ENCODE measurements at places on chromosomes 16 and 17.

DNA sequence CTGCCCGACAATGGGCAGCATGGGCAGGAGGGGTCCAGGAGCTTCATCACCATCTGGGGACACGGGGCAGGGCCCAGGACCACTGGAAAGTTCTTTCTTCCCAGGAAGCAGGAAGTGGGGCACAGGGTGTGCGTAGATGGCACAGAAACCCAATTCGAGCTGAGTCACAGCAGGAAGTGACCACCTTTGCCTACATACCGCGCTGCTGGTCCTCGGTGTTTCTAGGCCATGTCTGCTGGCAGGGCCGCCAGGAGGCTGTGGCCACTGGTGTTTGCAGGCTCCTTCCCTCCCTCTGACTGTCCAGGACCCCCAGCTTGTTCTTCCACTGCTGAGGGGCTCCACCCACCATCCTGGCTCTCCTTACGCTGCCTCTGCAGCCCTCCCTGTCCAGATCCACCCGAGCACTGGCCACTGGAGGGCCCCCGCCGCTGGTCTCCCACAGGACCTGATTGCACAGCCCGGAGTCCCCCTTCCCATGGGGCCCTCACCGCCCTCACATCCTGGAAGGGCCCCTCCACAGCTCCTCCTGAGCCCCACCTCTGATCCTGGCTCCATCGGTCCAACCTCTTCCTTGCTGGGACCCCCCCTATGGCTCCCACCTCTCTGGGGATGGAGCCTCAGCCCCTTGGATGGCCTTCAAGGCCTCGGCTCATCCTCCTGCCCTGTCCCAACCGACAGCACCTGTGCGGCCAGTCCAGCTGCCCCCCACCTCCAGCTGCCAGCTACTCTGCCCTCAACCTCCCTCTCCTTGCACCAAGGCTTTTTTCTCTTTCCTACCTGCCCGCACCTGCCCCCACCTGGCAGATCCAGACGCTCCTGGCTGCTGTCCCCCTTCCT is 14.5 kb upstream of the RASD1 start:
- DNase-seq, result no peak

DNA sequence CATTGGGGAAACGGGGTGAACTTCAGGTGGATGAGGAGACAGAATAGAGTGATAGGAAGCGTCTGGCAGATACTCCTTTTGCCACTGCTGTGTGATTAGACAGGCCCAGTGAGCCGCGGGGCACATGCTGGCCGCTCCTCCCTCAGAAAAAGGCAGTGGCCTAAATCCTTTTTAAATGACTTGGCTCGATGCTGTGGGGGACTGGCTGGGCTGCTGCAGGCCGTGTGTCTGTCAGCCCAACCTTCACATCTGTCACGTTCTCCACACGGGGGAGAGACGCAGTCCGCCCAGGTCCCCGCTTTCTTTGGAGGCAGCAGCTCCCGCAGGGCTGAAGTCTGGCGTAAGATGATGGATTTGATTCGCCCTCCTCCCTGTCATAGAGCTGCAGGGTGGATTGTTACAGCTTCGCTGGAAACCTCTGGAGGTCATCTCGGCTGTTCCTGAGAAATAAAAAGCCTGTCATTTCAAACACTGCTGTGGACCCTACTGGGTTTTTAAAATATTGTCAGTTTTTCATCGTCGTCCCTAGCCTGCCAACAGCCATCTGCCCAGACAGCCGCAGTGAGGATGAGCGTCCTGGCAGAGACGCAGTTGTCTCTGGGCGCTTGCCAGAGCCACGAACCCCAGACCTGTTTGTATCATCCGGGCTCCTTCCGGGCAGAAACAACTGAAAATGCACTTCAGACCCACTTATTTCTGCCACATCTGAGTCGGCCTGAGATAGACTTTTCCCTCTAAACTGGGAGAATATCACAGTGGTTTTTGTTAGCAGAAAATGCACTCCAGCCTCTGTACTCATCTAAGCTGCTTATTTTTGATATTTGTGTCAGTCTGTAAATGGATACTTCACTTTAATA is 7.0 kb upstream of the TMEM235 start:
- DNase-seq, result no peak

DNA sequence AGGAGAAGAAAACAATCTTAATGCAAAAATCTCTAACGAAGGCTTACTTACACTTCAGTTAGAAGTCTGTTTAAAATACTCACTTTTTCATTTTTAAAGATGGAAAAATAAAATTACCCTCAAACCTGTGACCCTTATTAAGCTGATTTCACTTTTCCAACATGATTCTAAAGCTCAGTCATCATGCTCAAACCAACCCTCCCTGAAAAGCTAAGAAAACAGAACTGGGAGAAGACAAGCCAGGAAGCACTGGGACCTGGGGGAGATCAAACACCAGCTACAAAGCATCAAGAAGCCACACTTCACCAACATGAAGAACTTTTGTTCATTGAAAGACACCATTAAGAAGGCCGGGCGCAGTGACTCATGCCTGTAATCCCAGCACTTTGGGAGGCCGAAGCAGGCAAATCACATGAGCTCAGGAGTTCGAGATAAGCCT is 88.8 kb downstream of the LITAF start:
- no peak for DNase-seq

GRCh38 chr16:17404941-17405689 is 65.6 kb downstream of the XYLT1 start:
- DNase-seq, result no peak

- no peak for DNase-seq
Observed at GRCh38 chr16:75172578-75172977, 24.3 kb downstream of the ZFP1 start.

DNA sequence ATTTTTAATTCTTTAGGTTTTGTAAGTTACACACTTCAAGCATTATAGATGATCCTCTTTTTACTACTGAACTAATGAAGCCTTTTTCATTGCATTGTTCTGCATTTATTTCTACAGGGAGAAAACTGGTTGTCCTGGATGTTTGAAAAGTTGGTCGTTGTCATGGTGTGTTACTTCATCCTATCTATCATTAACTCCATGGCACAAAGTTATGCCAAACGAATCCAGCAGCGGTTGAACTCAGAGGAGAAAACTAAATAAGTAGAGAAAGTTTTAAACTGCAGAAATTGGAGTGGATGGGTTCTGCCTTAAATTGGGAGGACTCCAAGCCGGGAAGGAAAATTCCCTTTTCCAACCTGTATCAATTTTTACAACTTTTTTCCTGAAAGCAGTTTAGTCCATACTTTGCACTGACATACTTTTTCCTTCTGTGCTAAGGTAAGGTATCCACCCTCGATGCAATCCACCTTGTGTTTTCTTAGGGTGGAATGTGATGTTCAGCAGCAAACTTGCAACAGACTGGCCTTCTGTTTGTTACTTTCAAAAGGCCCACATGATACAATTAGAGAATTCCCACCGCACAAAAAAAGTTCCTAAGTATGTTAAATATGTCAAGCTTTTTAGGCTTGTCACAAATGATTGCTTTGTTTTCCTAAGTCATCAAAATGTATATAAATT is 53.0 kb downstream of the TUBD1 start:
- DNase-seq, result no peak

DNA sequence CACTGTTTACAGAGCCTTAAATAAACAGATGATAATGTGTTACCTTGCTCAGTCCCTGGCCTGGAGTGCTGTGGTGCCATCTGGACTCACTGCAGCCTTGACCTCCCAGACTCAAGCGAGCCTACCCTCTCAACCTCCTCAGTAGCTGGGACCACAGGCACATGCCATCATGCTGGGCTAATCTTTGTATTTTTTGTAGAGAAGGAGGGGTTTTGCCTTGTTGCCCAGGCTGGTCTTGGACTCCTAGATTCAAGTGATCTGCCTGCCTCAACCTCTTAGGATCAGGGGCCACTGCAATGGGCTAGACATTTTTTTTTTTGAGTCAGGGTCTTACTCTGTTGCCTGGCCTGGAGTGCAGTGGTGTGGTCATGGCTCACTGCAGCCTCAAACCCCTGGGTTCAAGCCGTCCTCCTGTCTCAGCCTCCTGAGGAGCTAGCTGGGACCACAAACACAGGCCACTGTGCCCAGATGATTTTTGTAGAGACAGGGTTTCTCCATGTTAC is 5.0 kb upstream of the NAGLU start:
- no peak for DNase-seq

- no peak for DNase-seq
Observed at GRCh38 chr16:78177218-78177617, 77.8 kb downstream of the WWOX start.

- DNase-seq, result no peak
Observed at GRCh38 chr17:78357177-78357586, 2.7 kb downstream of the SOCS3 start.

- no peak for DNase-seq
Observed at GRCh38 chr16:89139907-89140361, 31.6 kb upstream of the CDH15 start.

DNA sequence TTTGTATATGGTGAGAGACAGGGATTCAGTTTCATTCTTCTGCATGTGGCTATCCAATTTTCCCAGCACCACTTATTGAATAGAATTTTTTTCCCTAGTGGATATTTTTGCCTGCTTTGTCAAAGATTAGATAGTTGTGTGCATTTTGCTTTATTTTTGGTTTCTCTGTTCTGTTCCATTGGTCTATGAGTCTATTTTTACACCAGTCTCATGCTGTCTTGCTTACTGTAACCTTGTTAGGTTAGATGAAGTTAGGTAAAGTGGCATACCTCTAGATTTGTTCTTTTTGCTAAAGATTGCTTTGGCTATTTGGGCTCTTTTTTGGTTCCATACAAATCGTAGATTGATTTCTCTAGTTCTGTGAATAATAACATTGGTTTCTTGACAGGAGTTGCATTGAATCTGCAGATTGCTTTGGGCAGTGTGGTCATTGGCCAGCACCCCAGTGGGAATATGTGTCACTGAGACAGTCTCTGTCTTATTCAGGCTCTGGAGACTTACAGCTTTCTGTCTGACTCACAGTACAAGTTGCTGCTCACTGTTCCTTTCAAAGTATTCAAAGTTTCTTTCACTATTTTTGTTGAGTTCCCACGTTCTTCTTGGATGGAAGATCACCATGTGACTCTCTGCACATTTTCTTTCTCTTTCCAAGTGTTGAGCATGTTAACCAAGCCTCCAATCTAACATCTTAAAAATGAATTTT is 709.1 kb downstream of the CDH11 start:
- DNase-seq, result no peak

GRCh38 chr17:2580661-2581060 is 12.8 kb upstream of the PAFAH1B1 start:
- no peak for DNase-seq

DNA sequence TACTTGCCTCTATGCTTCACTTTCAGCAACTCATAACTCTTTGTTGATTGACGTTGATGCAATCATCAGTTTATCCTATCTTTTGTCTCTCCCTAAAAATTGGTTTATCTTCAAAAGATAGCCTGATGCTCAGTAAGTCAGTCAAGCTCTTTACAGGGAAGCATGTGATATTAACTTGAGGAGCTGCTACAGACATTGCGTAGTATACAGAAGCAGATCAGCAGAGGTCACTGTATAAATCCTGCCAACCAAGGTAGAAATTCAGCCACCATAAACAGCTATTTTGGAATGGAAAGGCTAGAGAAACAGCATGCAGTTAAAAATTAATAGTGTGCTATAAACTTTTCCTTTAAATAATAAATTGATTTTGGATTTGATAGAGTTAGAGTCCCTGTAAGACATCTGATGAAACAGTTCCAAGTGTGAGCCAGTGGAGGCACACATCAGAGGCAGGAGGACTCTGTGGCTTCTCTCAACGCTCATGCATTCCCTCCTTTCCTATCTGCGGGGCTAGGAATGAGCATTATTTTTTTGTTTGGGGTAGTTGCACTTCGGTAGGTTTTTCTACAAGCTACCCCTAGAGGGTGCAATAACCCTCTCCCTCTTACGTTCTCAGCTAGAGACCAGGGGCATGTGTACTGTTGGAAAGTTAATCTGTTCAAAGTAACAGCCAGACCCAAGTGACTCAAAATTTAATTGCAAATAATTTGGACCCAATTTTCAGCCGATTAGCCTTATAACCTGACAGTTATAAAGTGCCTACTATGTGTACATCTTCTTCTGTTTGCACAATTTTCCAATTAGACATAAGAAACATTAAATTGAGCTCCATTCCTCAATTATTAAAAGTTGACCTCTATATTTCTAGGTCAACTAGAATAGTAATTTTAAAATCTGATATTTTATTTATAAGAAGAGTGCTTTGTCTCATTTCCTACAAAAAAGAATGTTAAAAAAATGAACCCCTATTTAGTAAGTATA is 647.7 kb upstream of the SOX9 start:
- no peak for DNase-seq

DNA sequence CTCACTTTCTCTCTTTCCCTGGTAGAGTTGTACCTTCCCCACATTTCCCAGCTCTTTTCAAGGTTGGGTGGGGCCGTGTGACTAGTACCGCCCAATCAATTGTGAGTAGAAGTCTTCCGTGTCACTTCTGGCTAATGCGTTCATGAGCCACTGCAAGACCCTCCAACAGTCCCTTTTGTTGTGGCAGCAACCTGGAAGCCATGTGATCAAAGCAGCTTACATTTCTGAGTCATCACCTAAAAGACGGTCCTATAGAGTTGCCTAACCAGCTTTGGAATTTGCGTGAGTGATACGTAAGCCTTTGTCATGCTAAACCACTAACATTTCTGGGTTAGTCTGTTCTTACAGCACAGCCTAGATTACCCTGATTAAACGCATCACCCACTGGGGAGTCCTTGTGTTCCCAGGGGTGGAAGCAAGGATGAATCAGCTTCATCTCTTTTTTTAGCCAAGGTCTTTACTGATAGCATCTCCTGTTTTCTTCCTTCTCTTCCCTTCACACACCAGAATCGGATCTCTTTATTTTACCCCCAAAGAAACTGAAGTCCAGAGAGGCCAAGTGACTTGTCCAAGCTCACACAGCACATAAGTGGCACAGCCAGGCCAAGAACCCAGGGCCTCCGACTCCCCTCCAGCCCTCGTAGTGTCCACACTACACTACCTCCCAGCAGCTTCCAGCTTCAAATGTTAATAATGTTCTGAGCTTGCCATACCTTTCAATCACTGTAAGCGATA is 366.3 kb upstream of the XYLT1 start:
- DNase-seq, result peak; percentile 96

GRCh38 chr16:72023962-72024361 is 15.4 kb downstream of the DHODH start:
- DNase-seq, result no peak

GRCh38 chr16:20844588-20844987 is 38.3 kb downstream of the REXO5 start:
- no peak for DNase-seq

GRCh38 chr17:50443505-50443974 is 17.5 kb downstream of the ACSF2 start:
- no peak for DNase-seq
